Stimulated activated CD8-positive, alpha-beta memory T cell treated with anti-CD3 and anti-CD28 coated beads, Interleukin-2, amount 100 ng/mL, for 48 hours (primary cell): ENCODE measurements at places on chromosomes 5 and 9.

GRCh38 chr5:171386861-171387344 lies 746 bp upstream of the NPM1 start:
- DNase-seq: no peak

- DNase-seq: no peak
These were observed 2.8 kb upstream of the DIPK1B start for GRCh38 chr9:136709454-136710109.

DNA sequence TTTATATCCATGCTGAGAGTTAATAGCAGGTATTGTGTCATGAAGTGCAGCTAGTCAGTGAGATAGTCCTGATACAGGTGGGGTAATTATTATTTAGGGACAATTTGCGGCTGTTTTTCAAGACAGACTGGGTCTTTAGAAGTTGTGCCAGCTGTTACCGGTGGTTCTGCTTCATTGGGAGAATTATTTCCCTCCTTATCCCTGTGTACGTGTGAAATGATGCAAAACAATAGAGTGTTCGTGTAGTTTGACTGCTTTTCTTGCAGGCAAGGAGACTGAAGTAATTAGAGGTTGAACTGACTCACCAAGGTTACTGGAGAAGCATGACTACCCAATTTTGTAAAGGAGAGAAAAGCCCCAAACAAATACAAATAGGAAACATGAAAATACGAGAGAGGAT lies 101.7 kb downstream of the ARRDC3 start:
- no peak for DNase-seq

GRCh38 chr5:174614500-174615135 lies 109.8 kb upstream of the MSX2 start:
- DNase-seq: no peak

- DNase-seq: no peak
These were observed 391.1 kb downstream of the TMEM38B start for GRCh38 chr9:106085479-106085878.

DNA sequence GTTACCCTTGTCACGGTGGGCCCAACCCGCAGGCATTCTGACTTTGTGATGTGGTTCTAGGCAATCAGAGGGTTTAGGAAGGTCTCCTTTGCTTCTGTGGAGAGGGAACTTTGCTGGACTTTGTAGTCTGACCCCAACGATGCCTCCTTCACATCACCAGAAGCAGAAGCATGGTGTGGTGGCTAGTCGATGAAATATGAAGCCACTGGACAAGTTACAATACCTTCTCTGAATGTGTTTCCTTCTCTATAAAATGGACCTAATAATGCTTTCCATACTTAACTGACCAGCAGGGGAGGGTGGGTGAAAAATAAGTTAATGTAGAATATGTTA lies 607 bp downstream of the SPEF2 start:
- DNase-seq: no peak

- no peak for DNase-seq
These were observed 126.5 kb upstream of the ABCA1 start for GRCh38 chr9:105054491-105054890.

DNA sequence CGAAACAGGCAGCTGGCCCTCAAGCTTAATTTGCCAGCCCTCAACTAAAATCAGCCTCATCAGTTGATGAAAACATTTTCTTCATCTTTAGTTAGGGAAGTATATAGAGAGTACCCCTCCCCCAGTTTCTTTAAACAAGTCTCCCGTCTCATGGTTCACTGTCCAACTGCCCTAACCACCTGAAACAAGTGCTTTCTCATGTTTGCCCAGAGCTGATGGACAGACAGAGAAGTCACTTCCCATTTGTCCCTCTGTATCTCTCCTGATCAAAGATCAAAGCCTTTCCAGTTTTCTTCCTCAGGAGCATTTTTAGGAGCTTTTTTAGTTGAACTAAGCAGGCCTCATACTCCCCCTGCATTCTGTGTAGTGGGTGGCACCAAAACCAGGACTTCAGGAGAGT lies 21.7 kb downstream of the FUBP3 start:
- no peak for DNase-seq

DNA sequence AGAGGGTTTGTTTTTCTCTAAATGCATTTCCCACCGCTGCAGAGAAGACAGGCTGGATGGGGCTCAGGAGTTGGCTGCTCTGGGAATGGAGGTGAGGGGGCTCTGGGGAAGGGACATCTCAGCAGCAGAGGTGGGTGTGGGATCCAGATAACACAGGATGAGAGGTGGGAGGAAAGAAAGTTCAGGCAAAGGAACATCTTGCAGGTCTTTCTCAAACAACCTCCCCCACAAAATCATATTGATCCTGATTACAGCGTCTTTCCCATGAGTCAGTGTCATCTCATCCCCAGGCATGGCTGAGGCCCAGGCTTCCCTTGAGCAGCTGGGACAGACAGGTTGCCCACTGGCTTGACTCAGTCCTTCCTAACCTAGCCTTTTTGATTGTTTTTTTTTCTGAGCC lies 11.3 kb upstream of the ACSL6 start:
- DNase-seq: no peak

DNA sequence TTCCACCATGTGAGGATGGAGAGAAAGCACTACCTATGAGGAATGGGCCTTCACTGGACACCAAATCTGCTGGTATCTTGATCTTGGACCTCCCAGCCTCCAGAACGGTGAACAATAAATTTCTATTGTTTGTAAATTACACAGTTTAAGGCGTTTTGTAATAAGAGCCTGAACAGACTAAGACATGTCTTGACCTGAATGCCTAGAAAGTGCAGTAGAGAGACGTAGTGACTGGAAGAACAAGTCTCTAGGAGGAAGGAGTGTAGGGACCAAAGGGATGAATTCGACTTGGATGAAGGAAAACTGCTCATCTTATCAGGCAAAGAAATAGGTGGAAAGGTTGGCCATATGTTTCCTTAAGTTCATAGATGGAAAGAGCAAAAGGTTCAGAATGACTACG lies 309.8 kb upstream of the RGMB start:
- no peak for DNase-seq

DNA sequence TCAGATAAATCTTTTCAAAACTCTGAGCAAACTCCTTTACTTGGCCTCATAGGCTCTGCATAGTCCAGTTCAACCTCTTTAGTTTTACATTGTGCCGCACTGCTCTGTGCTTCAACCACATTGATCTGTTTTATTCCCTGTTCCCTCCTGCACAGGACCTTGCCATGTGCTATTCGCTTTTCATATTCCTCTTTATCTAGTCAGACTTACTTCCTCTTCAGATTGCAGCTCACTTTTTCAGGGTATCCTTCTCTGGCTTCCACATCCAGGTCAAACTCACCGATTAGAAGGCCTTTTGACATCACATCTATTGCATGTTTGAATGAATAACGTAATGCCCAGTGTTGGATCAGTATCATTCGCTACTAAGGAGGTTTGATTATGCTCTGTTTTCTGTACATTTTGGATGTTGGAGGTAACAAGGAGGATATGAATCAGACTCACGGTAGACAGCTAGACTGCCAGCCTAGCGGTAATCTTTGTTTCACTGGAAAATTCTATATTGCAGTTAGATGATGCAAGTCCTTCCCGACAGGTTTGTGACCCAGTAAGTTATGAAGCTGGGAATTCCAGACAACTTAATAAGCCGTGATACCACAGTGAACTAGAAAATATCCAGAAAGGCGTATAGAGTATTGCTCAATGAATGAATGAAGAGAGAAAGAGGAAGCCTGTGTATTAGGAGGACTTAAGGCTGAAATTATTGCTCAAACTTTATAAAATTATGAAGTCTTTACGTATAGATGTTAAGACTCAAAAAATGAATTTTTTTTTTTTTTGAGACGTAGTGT lies 65.7 kb downstream of the IQGAP2 start:
- DNase-seq: no peak

GRCh38 chr9:115039516-115040120 lies 78.3 kb downstream of the TNC start:
- no peak for DNase-seq

- no peak for DNase-seq
These were observed 77.5 kb upstream of the UNC5A start for GRCh38 chr5:176732736-176733405.

GRCh38 chr9:123922911-123923310 lies 7.0 kb downstream of the DENND1A start:
- DNase-seq: no peak

GRCh38 chr5:94893412-94894135 lies 275.1 kb downstream of the SLF1 start:
- DNase-seq: no peak

- no peak for DNase-seq
These were observed 310.9 kb downstream of the EFNA5 start for GRCh38 chr5:107359916-107360234.

- DNase-seq: no peak
These were observed 100.7 kb upstream of the IRX4 start for GRCh38 chr5:1983401-1983800.

DNA sequence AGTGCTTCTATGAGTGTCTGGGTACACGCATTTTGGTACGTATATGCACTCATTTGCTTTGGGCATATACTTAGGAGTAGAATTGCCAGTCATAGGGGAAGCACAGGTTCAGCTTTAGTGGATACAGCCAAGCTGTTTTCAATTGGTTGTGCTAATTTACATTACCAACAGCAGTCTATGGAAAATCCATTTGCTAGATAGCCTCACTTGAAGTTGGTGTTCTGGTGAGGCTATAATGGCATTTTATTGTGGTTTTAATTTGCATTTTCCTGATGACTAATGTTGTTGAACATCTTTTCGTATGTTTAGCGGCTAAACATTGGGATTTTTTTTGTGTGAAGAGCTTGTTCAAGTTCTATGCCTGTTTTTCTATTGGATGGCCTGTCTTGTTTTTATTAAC lies 76.8 kb upstream of the ANKH start:
- no peak for DNase-seq

DNA sequence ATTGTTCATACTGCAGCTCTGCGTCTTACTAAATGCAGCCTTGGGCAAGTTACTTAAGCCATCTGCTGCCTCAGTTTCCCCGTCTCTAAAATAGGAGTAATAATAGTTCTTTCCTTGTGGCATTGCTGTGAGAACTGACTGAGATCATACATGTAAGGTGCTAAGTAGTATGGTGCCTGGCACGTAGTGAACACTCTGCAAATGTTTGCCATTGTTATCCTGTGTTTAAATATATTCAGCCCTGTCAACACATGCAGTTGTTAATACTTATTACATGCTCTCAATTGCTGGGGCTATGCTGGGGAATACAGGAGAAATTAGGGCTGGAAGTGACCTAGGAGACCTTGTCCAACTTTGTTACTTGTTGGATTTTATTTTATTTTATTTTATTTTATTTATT lies 105.2 kb upstream of the RAI14 start:
- no peak for DNase-seq

DNA sequence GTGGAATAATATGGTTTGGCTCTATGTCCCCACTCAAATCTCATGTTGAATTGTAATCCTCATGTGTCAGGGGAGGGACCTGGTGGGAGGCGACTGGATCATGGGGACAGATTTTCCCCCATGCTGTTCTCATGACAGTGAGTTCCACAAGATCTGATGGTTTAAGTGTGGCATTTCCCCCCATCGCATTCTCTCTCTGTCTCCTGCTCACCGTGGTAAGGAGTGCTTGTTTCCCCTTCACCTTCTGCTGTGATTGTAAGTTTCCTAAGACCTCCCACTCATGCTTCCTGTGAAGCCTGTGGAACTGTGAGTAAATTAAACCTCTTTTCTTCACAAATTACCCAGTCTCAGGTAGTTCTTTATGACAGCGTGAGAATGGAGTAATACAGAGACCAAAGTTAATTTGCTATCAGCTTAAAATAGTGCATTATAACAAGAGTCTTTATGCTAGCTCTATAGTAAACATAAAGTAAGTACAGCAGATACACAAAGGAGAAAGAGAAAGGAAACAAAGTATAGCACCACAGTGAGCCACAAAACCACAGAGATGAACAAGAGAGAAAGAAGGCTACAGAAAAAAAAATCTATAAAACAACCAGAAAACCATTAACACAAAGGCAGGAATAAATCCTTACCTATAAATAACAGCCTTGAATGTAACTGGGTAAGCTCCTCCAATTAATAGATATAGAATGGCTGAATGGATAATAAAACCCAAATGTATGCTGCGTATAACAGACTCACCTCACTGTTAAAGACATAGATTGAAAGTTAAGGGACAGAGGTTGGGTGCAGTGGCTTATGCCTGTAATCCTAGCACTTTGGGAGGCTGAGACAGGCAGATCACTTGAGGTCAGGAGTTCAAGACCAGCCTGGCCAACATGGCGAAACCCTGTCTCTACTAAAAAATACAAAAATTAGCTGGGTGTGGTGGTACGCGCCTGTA lies 39.7 kb downstream of the RAPGEF6 start:
- DNase-seq: no peak

DNA sequence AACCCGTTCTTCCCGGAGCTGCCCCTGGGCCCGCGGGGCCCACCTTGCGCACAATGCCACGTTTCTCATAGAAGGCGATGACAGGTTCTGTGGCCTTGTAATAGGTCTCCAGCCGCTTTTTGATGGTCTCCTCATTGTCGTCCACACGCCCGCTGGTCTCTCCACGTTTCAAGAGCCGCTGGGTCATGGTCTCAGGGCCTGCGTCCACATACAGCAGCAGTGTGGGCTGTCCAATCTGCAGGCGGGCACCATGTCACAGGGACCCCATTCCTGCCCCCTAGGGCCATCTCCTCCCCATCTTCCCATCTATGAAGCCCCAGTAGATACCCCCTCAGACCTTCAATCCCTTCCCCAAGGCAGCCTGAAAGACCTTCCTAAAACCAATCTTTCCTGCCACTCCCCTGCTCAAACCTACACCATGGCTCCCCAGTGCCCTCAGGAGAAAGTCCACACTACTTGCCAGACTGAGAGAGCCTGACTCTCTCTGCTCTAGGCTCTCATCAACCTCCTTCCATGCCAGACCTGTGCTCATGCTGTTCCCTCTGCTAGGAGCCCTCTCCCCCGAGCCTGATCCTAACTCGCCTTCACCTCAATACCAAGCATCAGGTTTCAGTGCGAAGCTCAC lies 9.1 kb downstream of the AK1 start:
- no peak for DNase-seq

DNA sequence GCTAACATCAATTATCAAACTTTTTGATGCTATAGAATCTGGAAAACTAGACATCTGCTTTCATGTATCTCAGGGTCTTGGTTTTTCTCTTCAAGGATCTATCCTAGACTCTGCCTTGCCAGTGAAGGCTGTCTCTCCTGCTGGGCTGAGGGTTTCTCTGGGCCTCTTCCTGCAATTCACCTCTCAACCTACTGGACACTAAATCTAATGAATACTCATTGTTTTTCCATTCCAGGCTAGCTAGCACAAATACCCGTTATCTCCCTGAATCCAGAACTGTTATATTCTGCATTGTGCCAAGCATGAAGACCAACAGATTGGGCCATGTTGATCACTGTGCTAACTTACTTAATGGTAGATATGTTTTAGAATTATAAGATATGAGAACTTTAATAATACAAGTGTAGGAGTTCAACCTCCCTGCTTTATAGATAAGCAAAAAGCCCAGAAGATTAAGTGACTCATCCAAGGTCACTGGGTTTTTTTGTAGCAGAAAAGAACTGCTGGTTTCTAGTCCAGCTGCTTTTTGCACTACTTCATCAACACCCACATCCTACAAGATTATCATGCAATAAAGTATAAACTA lies 56.5 kb upstream of the RNF38 start:
- DNase-seq: no peak

DNA sequence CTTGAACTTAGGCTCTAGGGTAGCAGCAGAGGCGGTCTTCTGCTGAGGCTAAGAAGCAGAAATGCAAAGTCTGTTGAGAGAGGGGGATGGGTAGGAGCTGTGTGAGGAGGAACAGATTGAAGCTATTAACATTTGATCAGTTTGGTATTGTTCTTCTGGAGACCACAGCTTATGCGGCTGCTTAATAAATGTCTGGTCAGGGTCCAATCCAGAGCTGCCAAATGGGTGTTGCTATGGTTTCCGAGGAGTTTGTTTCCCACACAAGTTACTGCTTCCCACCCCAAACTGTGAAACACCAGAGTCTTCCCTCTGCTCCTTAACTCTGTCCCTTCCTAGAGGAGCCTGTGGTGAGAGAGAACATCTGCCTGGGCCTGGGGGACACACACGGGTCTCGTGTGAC lies 142.2 kb upstream of the KLF4 start:
- no peak for DNase-seq
